PC-9 (cell line): ENCODE measurements at places on chromosomes 13 and 19. TPM values are rescaled to one million over a fixed set of nuclear protein-coding genes. Genes with fewer than 3 reads are reported as not detected.
A peak's percentile ranks its signal among the peaks of the same experiment; 100 is the strongest.

GRCh38 chr19:19588546-19588945 is 29.9 kb downstream of the PBX4 start:
- peak; percentile 73 for DNase-seq

DNA sequence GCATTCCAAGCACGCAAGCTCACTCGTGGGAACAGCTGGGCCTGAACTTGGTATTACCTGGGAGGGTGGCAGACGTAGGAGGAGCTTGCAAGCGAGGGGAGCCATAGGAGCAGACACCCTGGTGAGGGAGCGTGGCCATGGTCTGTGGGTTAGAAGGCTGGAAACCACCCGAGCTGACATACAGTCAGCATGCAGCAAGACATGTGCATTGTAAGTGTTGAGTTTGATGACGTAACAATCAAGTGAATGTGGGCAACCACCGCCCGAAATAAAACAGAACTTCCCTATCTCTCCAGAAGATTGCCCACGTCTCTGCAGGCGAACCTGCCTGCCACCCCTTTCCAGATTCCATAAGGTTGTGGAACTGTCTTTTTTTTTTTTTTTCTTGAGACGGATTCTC is 26.8 kb downstream of the UBXN6 start:
- no peak for DNase-seq

DNA sequence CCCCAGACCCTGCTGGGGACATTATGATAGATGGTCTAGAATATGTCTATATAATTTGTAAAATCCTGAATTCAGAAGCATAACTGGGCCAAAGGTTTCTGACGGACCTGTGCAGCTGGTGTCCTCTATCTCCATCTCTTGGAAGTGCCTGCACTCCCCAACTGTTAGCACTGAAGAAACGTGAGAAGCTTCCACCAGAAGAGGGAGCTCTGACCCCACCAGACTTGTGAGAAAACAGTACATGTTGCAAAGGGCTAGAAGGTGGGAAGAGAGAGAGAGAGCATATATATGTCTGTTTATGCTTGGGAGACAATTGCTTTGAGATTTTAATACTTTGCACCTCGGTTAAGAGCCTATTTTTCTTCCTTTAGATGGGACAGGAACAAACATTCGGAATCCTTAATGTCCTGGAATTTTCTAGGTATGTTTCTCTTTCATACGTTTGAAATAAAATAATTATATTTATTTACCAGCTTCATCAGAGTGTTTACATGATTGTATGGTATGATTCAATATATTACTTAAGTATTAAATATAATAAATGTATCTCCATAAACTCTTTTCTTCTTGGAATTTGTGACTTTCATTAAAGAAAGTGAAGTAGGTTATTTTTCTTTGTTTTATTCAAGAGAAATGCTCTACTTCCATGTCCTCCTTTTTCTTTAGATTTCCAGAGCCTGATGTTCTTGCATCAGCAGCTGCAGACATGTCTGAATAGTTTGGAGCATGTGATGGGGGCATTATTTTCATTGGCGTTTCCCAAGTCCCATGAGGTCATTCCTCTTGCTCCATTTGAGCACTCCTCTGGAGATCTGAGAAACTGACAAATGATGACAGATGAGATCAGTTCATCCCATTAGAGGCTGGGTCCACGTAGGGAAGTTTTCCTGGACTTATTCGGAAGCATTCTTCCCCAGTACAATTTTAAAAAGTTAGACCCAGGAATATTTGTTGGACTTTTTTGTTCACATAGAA is 202.9 kb downstream of the ATP8A2 start:
- DNase-seq, result peak; percentile 39

- DNase-seq, result no peak
Measured at GRCh38 chr19:3479177-3479833, 1.0 kb downstream of the SMIM24 start.

DZIP1 gene
- total RNA-seq, result not detected in 2 replicates

KIR2DL1 gene
- total RNA-seq, result not detected in 2 replicates
